ENCODE measurements at places on chromosomes 12 and 14. TPM values are rescaled to one million over a fixed set of nuclear protein-coding genes. Genes with fewer than 3 reads are reported as not detected.

KLRG1 gene
- total RNA-seq, result 0.56 TPM

TSPAN11 gene
- total RNA-seq, result 0.18 TPM

GAPDH gene
- 11,536 TPM for total RNA-seq

EXOC3L4 gene
- not detected for total RNA-seq

- DNase-seq, result no peak
Observed at GRCh38 chr14:69880893-69881292, 1.7 kb downstream of the SMOC1 start.

DNA sequence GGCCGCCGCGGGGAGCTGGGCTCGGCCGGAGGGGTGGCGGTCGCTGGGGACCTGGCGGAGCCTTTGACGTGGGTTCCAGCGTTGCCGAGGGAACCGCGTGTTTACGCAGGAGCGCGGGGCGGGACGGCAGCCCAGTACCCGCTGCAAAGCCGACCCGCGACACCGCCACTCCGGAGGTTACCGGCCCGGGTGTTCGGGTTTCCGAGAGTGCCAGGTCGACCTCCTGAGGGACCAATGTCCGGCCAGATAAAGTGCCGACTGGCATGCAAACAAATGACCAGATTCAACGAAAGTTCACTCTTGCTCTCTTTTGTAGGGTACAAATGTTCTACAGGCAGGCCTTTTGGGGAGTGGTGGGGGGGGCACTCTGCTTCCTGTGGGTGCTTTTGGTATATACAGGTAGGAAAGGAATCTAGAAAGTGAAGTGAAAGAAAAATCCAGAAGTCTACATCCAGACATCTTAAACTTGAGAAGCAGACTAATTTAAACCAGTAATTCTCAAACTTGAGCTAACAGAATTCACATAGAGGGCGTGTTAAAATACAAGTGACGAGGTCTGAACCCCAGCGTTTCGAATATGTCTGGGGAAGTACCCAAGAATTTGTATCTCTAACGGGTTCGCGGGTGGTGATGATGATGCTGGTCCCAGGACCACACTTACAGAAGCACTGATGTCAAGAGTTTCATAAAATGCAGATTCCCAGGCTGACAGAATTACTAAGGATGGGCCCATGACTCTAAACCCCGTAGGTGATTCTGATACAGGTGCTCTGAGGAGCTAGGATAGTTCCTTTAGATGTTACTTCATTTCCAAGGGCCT lies at the start of gene GPR135:
GPR135 (minus strand) TSS at position 65 of the 820 bp plus-strand sequence. CDS start 154 bp downstream, outside the sequence.
- peak; percentile 13 for DNase-seq

DNA sequence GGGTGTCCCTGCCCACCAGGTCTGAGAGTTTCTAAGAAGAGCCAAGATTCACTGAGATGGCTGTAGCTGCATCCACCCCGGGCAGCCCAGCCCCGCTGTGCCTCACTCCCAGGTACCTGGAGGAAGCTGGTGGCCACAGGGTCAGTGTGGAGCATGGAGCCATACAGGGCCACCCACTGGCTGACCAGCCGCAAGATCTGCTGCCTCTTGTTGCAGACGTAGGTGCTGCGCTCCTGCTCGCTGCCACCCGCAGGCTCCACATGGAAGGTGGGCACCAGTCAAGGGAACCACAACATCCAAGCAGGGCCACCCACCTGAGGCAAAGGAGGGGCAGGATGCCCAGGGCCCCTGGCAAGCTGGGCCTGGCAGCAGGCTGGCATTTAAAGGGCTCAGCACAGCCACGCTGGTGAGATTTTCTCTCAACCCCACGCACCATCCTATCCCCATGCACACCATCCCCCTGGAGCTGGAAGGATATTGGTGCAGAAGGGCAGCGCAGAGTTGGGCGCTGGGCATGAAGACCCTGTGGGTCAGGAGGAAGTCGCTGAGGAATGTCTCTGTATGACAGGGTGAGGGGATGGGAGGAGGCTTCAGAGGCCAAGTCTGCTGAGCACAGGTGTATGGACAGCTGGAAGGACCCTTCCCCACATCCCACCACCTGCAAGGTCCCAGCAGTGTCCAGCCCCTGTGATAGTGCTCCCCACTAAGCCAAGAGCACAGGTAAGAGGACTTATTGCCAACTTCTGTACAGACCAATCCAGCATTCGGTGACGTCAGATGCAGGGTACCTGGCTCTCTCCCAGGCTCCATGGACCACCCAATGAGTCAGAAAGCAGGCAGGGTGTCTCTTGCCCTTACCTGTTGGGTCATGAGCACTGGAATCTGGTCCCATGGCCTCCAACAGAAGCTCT lies 10.8 kb downstream of the RAPGEF3 start:
- no peak for DNase-seq

DNA sequence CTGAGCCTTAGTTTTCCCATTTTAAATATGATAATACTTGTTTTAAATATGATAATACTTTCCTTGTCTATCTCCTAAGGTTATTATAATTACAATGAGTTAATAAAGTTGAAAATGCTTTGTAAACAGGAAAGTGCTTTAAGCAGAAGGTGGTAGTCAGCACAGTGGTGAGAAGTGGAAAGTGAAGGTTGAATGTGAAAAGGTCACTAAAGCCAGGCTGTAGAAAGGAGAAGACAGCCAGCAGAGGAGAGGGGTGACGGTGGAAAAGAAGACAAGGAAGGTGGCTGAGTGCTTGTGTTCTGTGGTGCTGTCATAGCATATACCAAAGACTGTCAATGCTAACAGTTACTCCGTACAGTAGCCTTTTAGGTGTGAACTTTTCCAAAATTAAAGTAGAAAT lies 117.8 kb downstream of the ESR2 start:
- DNase-seq, result no peak
